ENCODE measurements at places on chromosomes 7 and 10.

GRCh38 chr10:121648059-121648458 is 49.8 kb upstream of the FGFR2 start:
- DNase-seq = no peak

DNA sequence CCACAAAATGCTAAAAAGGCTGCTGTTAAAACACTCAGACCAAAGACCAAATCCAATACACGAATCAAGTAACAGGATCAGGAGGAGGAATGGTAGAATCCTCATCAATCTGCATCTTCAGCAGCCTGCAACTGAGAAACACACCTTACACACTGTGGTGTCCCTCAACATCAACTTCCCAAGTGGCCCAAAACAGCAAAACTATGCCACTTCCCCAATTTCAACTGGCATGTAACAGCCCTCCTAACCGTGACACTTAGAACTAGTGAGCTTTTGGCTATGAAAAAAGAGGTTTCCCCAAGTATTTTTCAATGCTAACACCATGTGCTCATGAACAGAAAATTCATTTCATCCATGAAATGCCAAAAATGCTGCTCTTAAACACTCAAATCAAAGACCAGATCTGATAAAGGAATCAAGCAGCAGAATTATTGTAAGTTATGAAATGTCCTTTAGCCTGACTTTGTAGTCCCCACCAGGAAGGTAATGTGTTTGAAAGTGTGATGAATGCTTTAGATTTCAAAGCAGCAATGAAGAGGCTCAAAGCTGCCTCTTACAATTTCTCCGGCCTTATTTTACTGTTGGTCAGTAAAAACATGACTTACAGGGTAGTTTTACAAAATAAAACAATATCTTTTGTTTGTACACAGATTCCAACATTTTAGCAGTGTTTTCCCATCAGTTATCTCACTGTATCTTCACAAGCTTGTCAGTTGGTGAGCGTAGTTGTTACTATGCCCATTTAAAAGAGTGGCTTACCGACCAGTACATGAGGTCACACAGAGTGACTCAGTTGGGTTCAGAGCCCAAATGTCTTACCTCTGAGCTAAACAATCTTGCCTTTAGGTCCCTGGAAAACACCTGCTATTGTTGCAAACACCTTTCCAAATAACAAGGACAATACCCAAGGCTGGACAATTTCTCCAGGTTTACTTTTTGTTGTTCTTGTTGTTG is 65.7 kb upstream of the ASAH2 start:
- DNase-seq = no peak

GRCh38 chr10:44386546-44387052 is 1.7 kb upstream of the CXCL12 start:
- DNase-seq = no peak

GRCh38 chr7:157704365-157704764 is 367.6 kb downstream of the DNAJB6 start:
- no peak for DNase-seq

- no peak for DNase-seq
Measured at GRCh38 chr10:132845780-132846595, 60.0 kb upstream of the NKX6-2 start.

DNA sequence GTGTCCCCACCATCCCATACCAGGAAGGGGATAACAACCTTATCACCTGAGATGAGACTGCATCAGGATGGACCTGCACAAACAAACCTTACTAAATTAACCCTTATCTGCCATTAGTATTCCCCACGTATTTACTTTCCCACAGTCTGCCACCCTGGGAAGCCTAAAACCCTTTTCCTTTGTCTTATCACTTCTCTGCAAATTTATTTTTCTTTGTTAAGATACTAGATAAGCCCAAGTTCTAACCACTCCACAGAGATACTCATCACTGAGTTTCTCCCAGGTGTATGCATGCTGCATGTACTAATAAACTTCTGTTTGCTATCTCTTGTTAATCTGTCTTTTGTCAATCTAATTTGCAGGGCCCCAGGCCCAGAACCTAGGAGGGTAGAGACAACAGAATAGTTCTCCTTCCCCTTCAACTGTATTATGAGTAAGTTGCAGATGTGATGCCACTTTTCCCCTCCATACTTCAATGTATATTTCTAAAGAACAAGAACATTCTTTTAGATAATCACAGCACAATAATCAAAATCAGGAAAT is 66.0 kb downstream of the ELMO1 start:
- DNase-seq = no peak

- no peak for DNase-seq
Measured at GRCh38 chr10:6759961-6760360, 179.9 kb upstream of the PRKCQ start.

GRCh38 chr10:96671211-96671890 is 49.0 kb downstream of the PIK3AP1 start:
- DNase-seq = no peak

DNA sequence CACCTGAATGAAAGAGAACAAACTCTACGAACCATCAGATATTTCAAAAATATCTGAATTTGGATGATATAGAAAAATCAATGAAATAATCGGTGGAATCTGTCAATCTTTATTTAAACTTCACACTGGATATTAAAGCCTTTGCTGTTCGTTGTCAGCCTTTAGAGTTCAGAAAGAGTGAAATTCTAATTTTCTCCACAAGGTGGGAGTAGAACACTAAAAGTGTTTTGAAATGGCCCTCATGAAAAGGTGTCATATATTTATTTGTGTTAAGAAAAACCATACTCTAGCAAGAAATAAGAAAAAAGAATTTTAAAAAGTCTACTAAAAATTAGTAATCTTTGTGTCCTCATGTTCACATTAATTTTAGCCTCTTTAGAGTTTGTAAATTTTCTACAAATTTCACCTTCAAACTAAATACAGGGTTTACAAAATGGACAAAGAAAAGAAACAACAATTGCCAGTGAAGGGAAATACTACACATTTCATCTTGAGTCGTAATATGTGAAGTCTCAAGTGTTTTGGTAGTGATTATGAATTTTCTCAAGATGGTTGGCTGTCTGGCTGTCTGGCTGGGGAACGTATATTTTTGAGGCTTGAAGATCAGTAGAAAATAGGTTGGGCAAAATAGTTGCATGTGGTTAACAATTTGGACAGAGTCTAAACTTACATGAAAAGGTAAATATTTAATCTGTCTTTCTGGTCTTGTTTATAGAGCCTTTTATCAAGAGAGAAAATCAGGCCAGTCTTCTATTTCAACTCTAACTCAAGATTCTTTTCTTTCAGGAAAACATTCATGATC is 43.7 kb downstream of the DNAJB9 start:
- peak; percentile 84 for DNase-seq

DNA sequence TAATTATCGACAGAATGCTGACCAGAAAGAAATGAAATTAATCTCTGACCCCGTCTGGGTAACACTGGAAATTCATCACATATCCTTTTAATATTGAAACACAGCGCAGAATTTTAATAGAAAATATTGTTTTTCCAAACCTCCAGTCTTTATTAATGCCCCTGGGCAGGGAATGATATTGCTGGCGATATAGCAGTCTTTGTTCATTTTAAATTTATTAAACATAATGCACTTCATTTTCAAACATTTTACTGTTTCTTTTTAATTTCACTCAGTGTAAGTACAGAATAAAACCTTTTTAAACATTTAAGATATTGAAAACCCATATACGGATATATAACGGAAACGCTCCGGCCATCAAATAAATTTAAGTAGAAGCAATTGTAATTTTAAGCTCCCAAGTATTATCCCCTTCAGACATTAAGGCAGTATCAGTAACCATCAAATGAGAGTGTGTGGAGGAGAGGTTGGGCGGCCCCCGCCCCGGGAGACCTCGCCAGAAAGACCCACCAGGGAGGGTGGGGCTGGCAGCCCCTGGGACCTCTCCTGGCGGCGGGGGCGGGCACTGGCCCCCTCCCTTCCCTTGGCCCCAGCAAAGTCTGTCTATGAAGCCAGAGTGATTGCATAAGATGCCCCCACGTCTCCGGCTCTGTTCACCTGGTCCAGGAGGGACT is 10.8 kb downstream of the UNCX start:
- DNase-seq = no peak

DNA sequence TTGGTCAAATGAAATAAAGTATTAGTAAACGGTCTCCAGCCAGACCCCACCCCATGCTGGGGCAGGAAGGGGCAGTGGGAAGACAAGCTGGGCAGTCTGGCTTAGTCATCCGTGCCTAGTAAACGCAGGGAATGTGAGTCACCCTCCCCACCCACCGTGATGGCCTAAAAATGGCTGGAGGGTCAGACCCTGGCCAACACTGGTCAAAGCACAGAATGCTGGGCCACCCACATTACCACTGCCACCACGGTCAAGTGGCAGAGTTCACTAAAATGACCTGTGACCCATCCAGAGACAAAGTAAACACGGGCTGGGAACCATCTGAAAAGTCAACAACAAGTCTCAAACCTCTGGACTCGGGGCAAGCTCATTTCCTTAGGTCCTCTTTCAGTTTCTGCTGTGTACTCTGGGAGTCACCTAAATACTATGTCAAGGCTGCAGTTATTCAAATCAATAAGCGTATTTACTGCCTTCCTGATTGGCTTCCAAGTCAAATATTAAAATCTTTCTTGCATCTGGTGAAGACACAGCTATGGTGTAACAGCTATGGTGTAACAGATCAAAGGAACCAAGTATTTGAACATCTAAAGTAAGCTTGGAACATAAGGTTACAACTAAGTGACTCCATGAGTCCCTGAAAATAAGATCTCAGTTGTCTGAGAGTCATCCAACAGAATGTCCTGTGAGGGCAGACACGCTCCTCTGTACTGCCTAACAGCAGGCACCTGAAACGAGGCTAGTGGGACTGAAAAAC is 3.0 kb downstream of the ZFAND2A start:
- DNase-seq = no peak

GRCh38 chr7:112640685-112641084 is 149.5 kb downstream of the TMEM168 start:
- DNase-seq = no peak

DNA sequence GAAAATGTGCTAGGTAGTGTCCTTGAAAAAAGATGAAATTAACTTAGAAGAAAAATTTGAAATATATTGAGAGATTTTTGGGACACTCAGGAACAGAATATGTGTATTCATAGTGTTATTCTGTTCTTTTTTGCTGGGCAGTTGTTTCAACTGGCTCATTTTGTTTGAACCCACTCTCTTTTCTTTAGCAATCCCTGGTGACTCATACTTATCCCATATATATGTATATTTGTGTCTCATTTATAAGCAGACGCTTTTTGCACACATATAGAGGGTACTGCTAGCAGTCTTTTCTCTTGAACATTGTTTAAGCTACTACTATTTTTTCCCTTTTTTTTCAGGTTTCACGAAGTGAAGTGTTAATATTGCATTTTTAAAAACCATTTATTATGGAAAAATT is 1.9 kb downstream of the EXOC6 start:
- DNase-seq = no peak

GRCh38 chr10:99172128-99172738 is 63.4 kb downstream of the HPSE2 start:
- peak; percentile 27 for DNase-seq

DNA sequence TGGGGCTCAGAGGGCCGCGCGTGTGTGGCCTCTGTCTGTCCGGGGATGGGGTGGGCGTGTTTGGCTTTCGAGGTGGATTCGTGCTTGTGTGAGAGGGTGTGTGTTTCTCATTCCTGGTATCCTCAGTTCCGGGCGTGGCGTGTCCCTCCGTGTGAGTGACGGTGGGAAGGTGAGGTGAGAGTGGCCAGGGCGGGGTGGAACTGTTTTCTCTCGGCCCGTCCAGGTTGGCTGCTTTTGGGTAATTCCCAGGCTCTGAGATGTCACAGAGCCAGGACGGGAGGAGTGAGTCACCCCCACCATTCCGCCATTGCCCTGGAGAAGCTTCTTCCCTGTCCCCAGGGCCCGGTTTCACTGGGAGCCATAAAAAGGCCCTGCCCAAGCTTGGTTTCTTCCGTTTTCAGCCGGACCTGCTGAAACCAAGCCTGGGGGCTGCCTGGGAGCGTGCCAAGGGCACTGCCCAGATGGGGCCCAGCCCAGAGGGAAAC is 21.3 kb upstream of the CLDN4 start:
- no peak for DNase-seq

- DNase-seq = no peak
Measured at GRCh38 chr7:134866617-134867016, 87.2 kb downstream of the CALD1 start.

GRCh38 chr7:98027342-98028033 is 37.5 kb upstream of the OCM2 start:
- DNase-seq = no peak

DNA sequence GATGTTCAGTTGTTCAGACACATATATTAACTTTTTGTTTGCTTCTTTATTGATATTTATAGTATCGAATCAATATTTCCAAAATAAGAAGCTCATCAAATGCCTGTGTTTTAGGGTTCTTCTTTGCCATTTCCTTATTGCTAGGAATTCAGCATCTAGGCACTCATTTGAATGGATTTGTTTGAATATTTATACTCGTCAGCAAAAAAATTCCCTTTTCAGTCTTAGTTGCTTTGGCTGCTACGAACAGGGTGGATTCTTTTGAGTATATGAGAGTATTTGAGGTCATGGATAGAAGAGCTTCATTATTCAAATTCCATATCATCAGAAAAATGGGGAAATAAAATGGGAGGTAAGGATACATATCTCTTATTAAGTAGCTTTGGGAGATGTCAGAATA is 706.9 kb downstream of the NRG3 start:
- DNase-seq = no peak

- DNase-seq = no peak
Measured at GRCh38 chr7:129853661-129854268, 99.0 kb downstream of the UBE2H start.

DNA sequence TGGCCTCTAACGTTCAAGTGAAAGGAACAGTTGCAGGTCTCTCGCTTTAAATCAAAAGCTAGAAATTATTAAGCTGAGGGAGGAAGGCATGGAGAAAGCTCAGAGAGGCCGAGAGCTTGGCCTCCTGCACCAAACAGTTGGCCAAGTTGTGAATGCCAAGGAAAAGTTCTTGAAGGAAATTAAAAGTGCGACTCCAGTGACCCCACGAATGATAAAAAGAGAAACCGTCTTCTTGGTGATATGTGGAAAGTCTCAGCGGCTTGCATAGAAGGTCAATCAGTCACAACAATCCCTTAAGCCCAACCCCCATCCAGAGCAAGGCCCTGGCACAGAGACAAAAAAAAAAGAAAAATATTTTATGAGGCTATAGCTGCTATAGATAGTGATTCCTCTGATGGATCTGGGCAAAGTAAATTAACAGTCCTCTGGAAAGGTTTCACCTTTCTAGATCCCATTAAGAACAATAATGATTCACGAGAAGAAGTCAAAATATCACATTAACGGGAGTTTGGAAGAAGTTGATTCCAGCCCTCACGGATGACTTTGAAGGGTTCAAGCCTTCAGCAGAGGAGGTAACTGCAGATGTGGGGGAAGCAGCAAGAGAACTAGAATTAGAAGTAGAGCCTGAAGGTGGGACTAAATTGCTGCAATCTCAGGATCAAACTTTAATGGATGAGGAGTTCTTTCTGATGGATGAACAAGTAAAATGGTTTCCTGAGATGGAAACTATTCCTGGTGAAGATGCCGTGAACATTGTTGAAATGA is 42.5 kb upstream of the INPP5A start:
- DNase-seq = no peak

Measured in NCI-H1694 treated with DMSO at 0.1 percent for 48 hours (cell line).